Uterine smooth muscle cell (primary cell): ENCODE measurements at places on chromosomes 1 and 21. TPM values are rescaled to one million over a fixed set of nuclear protein-coding genes. Genes with fewer than 3 reads are reported as not detected.

The CFH gene
- 51.7 and 62.7 TPM in 2 replicates for total RNA-seq

The HMGCS2 gene
- not detected in 2 replicates for total RNA-seq

The FCGR3B gene
- not detected in 2 replicates for total RNA-seq

The L1TD1 gene
- total RNA-seq, result 0.12 and 0.22 TPM in 2 replicates

The AGT gene
- total RNA-seq, result 0.22 and 0.50 TPM in 2 replicates

The PERM1 gene
- total RNA-seq, result not detected in 2 replicates

The KIF21B gene
- 0.37 and 0.44 TPM in 2 replicates for total RNA-seq

The CD1E gene
- not detected in 2 replicates for total RNA-seq

The DNALI1 gene
- 2.7 and 3.6 TPM in 2 replicates for total RNA-seq

The C21orf58 gene
- 4.5 and 11.5 TPM in 2 replicates for total RNA-seq
